ENCODE measurements at places on chromosomes 16 and 17.

DNA sequence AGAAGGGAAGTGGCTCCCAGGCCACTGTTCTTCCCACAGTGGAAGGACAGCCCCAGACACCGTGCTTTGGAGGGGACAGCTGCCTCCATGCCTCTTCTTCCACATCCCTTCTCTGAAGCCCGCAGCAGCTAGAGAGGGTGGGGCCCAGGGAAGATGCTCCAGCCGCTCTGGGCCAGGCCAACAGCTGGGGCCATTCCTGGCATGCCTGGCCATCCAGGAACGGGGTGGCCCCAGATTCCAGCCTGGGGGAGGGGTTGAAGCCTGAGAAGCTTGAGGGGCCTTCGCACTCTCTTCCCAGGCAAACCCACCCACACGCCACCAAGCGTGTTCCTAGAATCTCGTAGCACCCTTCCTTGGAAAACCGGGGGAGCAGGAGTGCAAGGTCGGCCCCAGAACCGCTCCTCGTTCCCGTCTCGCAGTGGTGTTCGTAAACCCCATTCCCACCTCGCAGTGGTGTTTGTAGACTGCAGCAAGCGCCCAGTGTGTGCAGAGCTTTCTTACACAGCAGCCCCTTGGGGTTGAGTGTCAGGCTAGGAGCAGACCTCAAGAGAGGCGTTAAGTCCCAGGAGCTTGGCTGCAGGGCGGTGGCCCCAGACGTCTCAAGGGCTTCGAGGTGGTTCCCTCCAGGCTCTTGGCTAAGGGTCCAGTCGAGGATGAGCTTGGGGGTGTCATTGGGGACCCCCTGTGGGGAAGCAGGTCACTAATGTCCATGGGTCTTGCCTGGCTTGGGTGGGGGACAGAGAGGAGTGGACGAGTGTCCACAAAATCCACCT is 2.7 kb downstream of the CDH15 start:
- DNase-seq = peak; percentile 77

- no peak for DNase-seq
Measured at GRCh38 chr17:60792250-60792898, 114.7 kb downstream of the BCAS3 start.

GRCh38 chr16:4537376-4538343 is 913 bp downstream of the CDIP1 start:
- DNase-seq = peak; percentile 48

DNA sequence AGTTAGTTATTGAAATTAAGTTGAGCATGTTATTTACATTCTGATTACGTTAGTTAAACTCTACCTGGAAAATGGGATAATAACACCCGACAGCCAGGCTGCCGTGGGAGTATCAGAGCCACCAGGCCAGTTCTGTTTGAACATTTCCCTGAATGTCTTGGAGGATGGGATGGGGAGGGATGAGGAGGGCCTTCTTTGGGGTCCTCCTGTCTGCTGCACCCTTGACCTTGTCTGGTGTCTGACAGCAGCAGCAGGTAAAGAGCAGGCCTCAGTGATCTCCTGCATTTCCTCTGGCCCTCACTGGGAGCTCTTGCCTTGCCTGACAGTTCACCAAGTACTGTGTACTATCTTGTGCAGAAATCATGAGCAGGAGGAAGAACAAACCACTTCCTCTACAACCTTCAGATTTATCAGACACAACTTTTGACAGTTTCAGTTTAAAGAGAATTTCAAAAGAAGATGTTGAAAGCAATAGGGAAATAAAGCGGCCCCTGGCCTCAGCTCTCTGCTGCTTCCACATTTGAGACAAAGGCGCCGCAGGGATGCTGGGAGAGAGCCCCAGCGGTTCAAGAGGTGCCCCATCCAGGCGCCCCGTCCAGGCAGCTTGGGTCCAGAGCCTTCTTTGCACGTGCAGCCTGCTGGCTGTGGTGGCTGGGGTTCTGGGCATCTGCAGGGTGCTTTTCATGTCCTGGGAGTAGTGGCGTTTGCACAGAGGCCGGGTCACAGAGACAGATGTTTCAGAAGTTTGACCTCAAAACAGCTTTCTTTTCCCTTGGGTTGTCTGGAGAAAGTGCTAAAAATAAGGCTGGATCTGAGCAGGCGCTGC is 25.3 kb downstream of the CMIP start:
- no peak for DNase-seq

GRCh38 chr17:16913463-16913862 is 58.5 kb downstream of the TNFRSF13B start:
- DNase-seq = no peak

GRCh38 chr16:57049678-57050077 is 42.7 kb upstream of the CPNE2 start:
- DNase-seq = no peak

GRCh38 chr16:85354686-85355514 is 242.6 kb upstream of the CIBAR2 start:
- peak; percentile 73 for DNase-seq

GRCh38 chr16:49341706-49342105 is 31.9 kb upstream of the C16orf78 start:
- no peak for DNase-seq

GRCh38 chr17:69501591-69502468 is 87.3 kb downstream of the MAP2K6 start:
- peak; percentile 63 for DNase-seq

DNA sequence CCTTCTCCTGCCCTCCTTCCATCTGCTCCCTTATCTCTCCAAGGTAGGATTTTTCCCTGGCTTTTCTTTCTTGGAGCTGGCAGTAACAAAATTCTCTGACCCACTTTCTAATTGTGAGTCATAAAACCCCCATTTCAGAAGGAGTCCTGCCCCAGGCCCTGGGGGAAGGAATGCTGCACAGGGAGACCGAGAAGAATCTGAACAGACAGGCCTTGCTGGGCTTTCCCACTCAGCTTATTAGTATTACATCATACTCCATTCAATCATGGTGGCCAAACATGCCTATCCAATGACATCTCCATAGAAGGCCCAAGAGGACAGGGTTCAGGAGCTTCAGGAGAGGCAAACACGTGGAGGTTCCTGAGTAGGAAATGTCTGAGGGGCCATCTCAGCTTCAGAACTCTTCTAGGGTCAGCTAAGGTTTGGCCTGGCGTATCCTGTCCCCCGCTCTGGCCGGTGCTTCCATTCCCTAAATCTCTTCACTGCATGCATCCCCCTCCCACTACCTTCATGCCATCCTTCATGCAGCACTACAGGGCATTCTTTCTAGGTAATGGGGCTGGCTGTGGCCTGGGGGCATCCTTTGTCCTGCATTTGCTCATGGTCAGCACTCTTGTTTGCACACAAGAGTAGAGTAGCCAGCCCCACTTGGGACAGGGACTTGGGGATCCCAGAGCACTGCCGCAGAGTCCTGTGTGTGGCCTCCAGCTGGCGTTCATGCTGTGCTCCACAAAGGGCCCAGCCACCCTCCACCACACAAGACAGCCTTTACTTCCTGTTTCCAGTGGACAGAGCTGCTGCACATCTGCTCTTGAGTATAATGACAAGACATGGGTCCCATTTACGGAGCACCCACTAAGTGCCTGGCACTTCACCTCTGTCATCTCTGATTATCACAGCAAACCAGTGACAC is 8.2 kb downstream of the SLC6A2 start:
- no peak for DNase-seq

GRCh38 chr17:50917418-50917743 is 51.2 kb upstream of the TOB1 start:
- DNase-seq = no peak

GRCh38 chr16:84844049-84844350 is 24.2 kb downstream of the CRISPLD2 start:
- peak; percentile 84 for DNase-seq

DNA sequence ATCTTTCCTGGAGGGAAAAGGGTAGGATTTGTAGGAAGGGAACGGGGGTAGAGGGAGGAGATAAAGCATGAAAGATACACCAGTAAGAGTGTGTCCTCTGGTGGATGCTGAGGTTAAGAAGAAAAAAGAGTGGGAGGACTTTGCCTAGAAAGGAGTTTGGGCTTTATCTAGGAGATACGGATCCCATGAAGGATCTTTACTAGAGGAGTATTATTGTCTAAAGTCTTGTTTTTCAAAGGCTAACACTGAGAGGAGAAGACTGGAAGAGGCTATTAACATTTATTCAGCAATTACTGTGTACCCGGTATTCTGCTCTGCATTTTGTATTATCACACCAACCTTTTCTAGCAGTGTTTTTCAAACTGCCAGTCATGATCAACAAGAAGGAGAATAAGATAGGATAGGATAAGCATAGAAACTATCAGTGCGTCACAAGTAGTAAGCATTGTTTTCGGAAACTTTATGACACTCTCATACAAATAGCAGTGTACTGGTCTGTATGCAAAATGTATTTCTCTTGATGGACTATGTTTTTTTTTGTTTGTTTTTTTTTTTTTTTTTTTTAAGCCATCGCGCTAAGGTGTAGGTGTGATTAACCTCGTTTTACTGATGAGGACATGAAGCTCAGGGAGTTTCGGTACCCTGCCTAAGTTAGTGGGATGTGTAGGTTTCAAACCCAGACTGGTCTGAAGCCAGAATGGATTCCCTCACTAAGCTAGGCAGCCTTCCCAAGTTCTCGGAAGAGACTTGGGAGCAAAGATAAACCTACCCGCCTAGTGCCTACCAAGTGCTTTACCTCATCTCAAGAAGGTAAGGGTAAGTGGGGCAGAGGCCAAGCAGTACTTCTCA is 1.3 kb upstream of the SP2 start:
- no peak for DNase-seq

GRCh38 chr17:48522031-48522653 is 8.7 kb downstream of the HOXB1 start:
- DNase-seq = peak; percentile 77

DNA sequence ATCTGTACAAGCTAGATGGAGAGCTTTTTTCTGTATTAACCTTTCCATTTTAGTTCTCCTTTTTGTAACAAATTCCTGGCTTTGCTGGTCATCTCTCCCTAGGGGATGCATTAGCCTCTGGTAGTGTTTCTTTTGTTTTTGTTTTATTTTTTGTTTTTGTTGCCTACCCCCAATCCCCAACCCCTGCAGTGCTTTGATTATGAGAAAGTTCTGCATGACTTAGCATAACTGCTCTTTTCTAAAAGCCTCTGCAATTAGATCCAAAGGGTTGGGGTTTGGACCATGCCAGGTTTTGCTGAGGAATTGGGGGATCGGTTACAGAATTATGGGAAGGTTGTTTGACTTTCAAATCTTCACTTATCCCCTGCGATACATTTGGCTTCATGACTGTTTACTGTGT is 98.2 kb downstream of the ADAMTS18 start:
- no peak for DNase-seq

GRCh38 chr17:41730479-41730878 is 4.0 kb downstream of the HAP1 start:
- no peak for DNase-seq

GRCh38 chr17:81926451-81927151 is 934 bp downstream of the MAFG start:
- DNase-seq = peak; percentile 77

DNA sequence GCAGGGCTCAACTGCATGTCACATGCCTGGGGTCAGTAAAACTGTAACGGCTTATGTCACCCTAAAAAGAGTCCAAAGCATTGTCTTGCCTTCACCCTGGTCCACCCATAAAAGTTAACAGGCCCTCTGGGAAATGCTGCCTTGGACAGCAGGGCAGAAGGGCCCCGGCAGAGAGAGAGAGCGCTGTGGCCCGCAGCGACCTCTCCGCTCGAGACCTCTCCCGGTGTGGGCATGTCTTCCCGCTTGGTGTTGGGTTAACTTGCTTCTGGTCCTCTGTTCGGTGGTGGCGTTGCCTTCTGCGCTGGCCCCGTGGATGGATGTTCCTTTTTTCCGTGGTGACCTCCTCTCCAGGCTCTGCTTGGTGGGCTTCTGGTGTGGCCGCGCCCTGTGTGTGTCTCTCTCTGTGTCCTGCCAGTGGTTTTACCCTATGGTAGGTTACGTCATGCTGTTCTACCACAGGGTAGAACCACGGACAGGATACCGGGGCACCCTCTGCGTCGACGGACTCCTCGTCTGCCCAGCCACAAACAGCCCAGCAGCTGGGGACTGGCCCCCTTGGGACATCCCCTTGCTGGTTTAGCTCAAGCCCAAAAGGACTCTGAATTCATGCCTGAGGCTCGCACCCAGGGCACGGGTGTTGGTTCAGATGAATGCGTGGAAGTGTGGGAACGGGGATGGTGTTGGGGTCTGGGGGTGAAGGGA is 18.3 kb upstream of the CLEC18A start:
- peak; percentile 29 for DNase-seq

- DNase-seq = no peak
Measured at GRCh38 chr16:28893291-28893690, 15.0 kb downstream of the ATP2A1 start.

GRCh38 chr17:70295731-70296130 is 126.4 kb downstream of the KCNJ2 start:
- no peak for DNase-seq

- DNase-seq = no peak
Measured at GRCh38 chr16:28136751-28137434, 73.4 kb upstream of the GSG1L start.

DNA sequence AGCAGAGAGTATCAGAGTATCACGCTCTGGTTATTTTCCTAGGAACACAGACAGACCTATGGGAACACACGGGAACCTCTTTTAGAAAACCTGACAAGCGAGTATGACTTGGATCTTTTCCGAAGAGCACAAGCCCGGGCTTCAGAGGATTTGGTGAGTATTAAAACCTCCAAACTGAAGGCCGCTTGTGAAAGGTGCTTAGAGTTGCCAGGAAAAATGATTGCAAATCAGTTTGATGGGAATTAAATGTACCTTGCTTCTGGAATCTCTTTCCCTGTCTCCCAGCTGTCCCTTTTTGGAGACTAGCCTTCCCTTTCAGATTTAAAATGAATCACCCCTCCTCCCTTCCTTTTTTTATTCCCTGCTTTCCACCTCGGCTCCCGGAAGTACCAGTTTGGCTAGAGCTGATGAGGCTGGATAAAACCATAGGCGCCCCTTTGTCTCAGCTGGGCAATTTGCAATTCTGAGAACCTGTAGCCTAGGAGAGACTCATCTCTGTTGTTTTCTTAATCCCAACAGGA is 27.3 kb downstream of the KAT7 start:
- no peak for DNase-seq

GRCh38 chr16:48892893-48893292 is 282.9 kb upstream of the N4BP1 start:
- no peak for DNase-seq

DNA sequence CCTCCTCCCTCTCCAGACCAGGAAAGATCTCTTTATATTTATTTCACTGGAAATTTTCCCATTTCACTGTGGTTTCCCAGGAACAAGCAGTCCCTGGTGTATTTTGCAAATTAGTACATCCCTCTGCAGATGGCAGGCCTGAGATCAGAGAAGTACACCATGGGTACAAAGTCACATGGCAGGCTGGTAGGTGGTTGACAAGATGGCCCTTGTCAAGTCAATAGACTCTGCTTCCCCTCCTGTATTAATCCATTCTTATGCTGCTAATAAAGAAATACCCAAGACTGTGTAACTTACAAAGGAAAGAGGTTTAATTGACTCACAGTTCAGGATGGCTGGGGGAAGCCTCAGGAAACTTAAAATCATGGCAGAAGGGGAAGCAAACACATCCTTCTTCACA is 51.6 kb upstream of the KSR1 start:
- DNase-seq = no peak

Measured in right hindlimb (tissue), 1 donor.